A549 treated with Hydrocortisone at 1 μM for 4 hours (cell line): ENCODE measurements at places on chromosomes 7 and 10. TPM values are rescaled to one million over a fixed set of nuclear protein-coding genes. Genes with fewer than 3 reads are reported as not detected.

ANKRD7 gene
- total RNA-seq, result 0.09 to 0.32 TPM (median 0.25 TPM) in 4 of 5 replicates, not detected in the other

PAX4 gene
- total RNA-seq, result not detected in 5 replicates

SPDYE11 gene
- not detected in 5 replicates for total RNA-seq

PRSS37 gene
- total RNA-seq, result not detected in 5 replicates

SLC26A4 gene
- 0.09 to 0.14 TPM (median 0.10 TPM) in 5 replicates for total RNA-seq

SEMA4G gene
- 6.9 to 8.5 TPM (median 7.8 TPM) in 5 replicates for total RNA-seq

RARRES2 gene
- not detected in 5 replicates for total RNA-seq

AKR1C2 gene
- 3,555 to 4,056 TPM (median 3,746 TPM) in 5 replicates for total RNA-seq

OR2A25 gene
- not detected in 5 replicates for total RNA-seq

CRHR2 gene
- 0.02 to 0.06 TPM (median 0.05 TPM) in 3 of 5 replicates, not detected in the others for total RNA-seq

AGMO gene
- 0.72 to 1.1 TPM (median 0.92 TPM) in 5 replicates for total RNA-seq

TAF5 gene
- 2.2 to 3.1 TPM (median 2.9 TPM) in 5 replicates for total RNA-seq

GHRHR gene
- 0.41 TPM in 1 of 5 replicates, not detected in the others for total RNA-seq

CCL24 gene
- total RNA-seq, result not detected in 5 replicates

ASIC3 gene
- total RNA-seq, result 6.0 to 10.8 TPM (median 9.5 TPM) in 5 replicates

CASTOR2 gene
- 2.8 to 4.4 TPM (median 4.3 TPM) in 5 replicates for total RNA-seq

PTF1A gene
- not detected in 5 replicates for total RNA-seq

CD36 gene
- 0.10 to 0.43 TPM (median 0.19 TPM) in 4 of 5 replicates, not detected in the other for total RNA-seq

NODAL gene
- not detected in 5 replicates for total RNA-seq

SMKR1 gene
- 7.0 to 11.1 TPM (median 10.4 TPM) in 5 replicates for total RNA-seq
